Esophagus muscularis mucosa (tissue), 4 donors: ENCODE measurements at places on chromosomes 2 and 18. TPM values are rescaled to one million over a fixed set of nuclear protein-coding genes. Genes with fewer than 3 reads are reported as not detected.

Gene EFR3B
- total RNA-seq, result 0.65 TPM

DNA sequence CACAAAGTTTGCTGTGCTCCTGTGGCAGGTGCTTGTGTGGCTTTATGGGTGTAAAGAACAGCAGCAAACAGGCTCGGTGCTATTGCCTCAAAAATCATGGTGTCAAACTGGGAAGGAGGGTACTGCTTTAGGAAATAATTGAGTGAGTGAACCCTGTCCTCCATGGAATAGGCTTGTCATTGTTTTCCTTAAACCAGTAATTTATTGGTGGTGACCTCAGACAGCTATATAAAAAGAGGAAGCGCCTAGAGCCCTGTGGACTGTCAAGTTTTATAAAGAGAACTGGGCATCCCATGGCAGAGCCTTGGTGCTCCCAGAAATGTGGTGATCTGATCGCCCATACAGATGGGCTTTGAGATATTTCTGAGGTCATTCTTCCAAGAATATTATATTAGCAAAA lies 4.7 kb upstream of the CXCR4 start:
- DNase-seq, result no peak

Gene SERPINB12
- not detected for total RNA-seq

GRCh38 chr2:121210691-121211090 lies 74.3 kb downstream of the TFCP2L1 start:
- no peak for DNase-seq

DNA sequence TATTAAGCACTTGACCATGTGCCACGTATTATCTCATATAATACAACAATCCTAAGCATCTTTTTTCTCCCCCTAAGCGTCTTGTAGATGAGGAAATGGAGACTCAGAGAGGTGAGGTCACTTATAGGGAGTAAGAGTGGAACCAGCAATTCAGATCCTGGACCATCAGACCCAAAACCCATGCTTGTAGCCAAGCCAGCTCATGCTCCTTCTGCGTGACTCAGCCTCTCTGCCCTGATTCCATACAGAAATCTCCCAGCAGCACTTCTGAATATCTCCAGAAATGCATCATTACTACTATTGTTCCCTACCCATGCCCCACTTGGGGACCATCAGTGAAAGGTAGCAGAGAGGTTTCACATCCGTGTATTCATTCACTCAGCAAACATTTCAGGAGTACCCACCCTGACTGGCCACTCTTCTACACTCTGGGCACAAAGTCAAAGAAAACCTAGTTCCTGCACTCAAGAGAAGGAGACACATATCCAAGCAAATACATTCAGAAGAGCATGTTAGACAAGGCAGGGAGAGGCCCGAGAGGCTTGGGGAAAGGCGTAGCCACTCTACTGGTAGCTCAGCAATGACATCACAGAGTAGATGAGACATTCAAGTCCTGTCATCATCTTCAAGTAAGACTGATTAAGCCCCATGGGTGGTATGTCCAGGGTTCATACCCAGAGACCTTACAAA lies 141.9 kb downstream of the MTCL1 start:
- no peak for DNase-seq

Gene TMEM17
- 3.8 TPM for total RNA-seq

- no peak for DNase-seq
These were observed 4.3 kb upstream of the GALNT1 start for GRCh38 chr18:35577045-35577848.

- DNase-seq, result no peak
These were observed 38.2 kb downstream of the FAM178B start for GRCh38 chr2:96947949-96948833.

Gene PUM2
- total RNA-seq, result 93.7 TPM

Gene RAB27B
- 0.42 TPM for total RNA-seq

DNA sequence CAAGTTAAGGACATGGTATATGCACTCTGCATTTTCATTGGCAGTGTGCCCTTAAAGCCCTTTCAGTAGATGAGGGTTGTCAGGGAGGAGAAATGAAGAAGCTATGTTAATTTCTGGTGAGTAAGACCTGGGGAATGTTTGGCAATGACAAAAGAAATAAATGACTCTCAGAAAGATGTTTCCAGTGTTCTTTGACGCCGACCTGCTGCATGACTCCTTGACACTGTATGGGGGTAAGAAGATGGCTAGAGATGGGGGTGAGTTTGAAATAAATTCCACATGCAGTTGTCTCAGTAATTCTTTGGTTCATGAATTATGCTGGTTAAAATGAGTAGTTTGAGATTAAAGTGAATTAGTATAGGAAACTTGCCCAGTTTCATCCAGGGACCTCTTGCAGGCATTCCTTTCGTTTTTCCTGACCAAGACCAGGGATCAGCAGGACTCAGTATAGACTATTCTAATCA lies 5.9 kb downstream of the CCDC121 start:
- DNase-seq, result no peak

- no peak for DNase-seq
These were observed 27.0 kb downstream of the TFCP2L1 start for GRCh38 chr2:121258051-121258450.

Gene RHBDD1
- 18.3 TPM for total RNA-seq
